ENCODE measurements at places on chromosomes 5 and 9.

DNA sequence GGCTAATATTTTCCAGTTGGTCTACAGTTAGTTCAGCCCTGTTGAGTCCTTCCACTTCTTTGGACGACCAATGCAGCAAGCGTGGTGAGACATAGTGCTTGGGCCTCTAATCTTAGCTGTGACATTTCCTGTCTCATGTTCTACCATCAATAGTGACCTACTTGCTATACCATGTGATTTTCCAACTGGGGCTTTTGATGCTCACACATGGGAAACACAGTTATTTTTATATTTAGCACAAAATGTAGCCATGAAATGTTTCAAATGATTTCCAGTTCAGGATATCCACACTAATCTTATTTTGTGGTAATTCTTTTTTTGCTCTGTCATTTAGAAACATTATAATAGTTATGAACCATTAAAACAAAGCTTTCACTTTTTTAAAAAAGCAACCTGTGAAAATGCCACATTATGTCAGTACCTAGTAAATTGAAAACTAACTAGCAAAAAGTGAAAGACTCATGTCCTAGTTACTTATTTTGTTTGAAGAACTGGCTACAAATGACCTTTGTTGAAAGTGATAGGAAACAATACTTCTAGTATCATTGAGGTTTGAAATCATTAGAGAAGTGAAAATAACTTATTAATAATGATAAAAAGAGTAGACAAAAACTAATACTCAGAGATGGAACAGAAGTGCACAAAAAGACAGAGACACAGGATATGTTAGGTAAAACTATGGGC is 18.3 kb downstream of the MARCHF3 start:
- no peak for DNase-seq

DNA sequence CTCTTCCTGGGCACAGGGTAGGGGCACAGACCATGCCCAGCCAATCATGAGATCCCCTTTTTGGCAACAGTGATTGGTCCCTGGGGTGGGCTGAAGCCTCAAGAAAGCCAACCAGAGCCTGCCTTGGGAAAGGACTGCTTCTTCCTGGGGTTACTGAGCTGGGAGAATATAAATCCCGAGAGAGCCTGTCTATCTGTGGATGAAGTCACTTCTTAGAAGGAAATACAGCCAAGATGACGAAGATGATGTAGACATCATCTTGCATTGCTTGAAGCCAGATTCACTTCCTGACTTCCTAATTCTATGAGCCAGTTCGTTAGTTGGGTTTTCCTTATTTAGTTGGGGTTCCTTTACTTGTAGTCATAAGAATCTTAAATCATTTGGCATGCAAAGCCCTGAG is 50.1 kb upstream of the PWWP2A start:
- DNase-seq = no peak

GRCh38 chr5:66987949-66988838 is 208.4 kb downstream of the CD180 start:
- DNase-seq = no peak

DNA sequence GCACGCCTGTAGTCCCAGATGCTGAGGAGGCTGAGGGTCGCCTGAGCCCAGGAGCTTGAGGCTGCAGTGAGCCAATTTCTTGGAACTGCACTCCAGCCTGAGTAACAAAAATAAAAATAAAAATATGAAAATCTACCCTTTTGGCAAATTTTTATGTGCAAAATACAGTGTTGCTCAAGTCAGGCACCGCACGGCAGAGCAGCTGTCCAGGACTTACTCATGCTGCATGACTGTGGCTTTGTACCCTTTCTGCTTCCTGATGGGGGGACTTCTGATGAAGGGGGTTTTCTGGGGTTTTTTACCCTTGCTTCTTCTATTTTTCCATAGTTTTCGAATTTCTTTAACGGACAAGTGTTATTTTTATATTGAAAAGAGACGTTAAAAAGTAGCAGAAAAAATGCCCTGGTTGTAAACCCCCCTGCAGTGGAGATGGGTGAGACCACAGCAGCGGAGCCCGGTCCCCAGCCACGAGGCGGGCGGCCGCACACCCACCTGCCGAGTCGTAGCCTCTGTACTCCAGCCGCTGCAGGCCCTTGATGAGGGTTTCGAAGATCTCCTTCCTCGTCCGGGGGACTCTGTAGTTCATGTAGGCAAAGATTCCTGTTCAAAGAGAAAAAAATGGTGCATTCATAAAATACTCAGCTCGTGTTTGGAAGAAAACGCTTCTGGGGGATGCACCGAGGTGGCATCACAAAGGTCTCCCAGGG is 15.0 kb downstream of the GFPT2 start:
- no peak for DNase-seq

GRCh38 chr9:35432076-35432475 is 57.8 kb upstream of the RUSC2 start:
- no peak for DNase-seq

- DNase-seq = no peak
Observed at GRCh38 chr9:89864257-89864656, 259.4 kb downstream of the GADD45G start.

GRCh38 chr5:135913713-135914626 is 18.3 kb upstream of the IL9 start:
- DNase-seq = no peak

DNA sequence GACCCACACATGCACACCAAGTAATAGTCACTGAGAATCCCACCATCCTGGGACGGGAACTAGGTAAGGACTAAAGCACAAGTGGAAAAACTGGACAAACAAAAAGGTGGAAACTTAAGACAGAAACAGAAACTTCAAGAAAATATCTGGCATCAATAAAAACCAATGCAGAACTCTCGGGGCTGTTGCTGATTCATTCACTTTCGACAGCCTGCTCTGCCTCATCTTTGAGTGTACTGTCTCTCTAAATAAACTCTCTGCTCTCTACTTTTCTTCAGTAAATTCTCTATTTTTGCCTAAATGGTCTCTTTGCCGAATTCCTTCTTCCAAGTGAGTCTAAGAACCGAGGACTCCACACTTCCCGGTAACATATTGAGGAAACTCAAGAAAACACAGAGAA is 116.9 kb downstream of the CDH9 start:
- no peak for DNase-seq

- no peak for DNase-seq
Observed at GRCh38 chr5:673831-674629, 19.1 kb downstream of the TPPP start.

- DNase-seq = no peak
Observed at GRCh38 chr5:107917983-107918382, 247.2 kb upstream of the EFNA5 start.

GRCh38 chr5:90861843-90862586 is 303.4 kb downstream of the ADGRV1 start:
- no peak for DNase-seq

DNA sequence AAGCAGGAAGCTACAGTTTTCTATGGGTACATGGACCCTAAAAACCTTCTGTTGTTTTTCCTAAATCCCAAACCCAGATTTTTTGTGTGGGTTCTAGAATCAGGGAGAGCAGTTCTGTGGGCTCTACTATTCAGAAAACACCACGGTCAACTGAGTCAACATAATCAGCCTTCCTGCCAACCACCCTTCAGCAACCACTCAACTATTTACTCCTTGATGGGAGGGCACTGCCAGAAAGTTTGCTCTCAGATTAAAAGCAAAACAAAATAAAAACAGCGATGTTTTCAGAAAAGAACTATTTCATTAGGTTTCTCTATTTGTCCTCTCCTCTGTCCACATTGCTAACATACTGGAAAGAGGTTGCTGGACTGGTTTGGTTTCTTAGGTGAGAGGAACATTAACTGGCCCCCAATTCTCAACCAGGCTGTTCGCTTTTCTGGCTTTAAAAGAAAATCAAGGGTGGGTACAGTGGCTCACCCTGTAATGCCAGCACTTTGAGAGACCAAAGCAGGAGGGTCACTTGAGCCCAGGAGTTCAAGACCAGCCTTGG is 72.3 kb downstream of the GCNT1 start:
- DNase-seq = no peak

DNA sequence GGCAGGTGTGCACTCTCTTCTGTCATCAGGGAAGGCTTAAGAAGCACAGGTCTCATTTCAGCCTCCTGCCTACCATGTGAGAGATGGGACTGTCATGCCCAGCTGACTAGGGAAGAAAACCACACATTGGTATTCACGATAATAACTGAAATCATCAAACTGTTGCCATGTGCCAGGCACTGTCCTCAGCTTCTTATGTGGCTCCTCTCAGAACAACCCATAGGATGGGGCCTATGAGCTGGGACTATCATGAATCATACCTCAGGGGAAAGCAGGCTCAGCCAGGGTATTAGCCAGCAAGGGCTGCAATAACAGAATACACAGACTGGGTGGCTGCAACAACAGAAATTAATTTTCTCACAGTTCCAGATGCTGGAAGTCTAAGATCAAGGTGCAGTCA is 3.3 kb downstream of the AFAP1L1 start:
- DNase-seq = no peak

DNA sequence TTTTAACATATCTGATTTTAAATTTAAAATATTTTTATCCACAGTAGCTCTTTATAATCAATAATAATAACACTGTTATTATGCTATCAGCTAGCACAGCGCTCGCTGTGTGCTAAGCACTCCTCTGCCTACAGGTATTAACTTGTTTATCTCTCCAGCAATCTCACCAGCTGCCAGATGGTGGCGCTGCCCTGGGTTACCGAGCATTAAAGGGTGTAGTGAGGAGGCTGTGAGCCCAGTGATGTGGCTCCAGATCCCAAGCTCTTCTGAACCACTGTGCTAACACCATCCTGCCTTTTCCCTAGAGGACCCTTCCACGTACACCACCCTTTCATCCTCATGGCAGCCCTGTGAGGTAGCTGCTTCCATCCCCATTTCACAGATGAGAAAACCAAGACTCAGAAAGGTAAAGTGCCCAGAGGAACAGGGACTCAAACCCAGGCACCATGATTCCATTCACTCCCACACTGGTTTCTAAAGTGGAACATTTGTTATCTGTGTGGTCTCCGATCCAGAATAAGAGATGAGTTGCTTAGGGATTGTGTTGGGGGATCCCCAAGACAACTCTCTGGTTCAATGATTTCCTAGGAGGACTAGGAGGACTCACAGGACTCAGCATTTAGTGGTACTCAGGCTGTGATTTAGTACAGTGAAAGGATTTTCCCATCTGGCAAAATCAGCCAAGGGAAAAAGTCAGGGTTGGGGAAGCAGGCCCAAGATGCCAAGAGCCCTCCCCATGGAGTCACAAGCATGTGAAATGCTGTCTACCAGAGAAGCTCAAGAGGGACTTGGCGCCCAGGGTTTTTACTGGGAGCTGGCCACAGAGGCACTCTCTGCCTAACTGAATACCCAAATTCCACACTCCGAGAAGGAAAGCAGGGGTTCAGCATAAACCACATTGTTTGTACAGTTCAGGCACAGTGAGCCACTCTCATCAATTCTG is 7.0 kb downstream of the IGFBPL1 start:
- DNase-seq = peak; percentile 89

DNA sequence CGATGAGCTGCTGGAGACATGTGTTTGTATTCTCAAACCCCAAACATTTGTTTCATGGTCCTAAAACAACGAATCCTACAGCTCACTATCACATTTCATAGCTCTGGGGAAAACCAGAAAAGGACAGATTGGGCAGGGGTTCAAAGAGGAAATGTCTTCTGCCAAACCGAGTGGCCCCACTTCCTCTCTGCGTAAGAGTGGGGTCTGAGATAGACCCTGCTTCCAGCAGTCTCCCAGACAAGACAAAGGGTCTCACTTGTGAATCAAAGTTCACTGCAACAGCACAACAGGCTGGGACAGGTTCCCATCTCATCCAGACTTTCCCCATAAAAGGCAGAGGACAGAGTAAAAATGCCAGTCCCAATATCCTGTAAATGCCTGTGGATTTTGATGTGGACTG is 276.2 kb upstream of the SLC24A2 start:
- DNase-seq = no peak

- no peak for DNase-seq
Observed at GRCh38 chr9:128986671-128987070, 39.2 kb downstream of the NUP188 start.

- DNase-seq = no peak
Observed at GRCh38 chr5:126449751-126450271, 26.6 kb downstream of the GRAMD2B start.

DNA sequence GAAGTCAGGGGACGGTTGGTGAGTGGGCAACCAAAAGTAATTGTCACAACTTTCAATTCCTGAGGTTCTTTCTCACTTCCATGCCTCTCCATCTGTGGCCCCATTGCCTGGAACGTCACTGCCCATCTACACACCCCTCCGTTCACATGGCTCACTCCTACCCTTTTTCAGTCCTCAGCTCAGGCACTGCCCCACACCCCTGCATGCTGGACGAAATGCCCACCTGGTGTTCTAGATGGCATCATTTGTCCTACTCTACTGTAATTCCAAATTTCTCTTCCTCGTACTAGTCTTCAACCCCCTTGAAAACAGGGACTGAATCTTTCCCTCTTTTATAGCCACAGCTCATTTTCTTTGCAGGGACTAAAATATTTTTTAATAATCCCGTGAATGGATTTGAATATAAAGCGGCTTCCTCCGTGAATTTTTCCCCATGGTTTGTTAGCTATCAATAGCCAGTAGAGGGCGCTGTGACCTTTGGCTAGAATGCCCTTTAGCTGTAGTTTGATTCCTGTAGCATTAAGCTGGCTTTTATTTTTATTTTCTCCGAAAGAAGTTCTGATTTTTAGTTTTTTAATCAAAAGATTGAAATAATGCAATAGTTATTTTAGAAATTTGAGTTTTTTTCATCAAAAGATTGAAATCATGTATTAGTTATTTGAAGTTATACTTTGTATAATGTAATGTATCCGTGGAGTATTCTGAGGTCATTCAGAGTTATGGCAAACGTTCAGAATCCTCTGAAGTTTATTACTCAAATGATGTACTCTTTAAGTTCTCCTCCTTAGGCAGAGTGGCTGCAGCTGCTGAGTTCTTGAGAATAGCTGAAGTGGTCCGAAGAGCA is 232.1 kb downstream of the SH3GL2 start:
- peak; percentile 47 for DNase-seq

GRCh38 chr9:98811051-98811650 is 3.7 kb downstream of the GALNT12 start:
- DNase-seq = no peak

GRCh38 chr5:132433141-132433540 is 57.4 kb downstream of the IRF1 start:
- no peak for DNase-seq

- DNase-seq = no peak
Observed at GRCh38 chr5:96584712-96585111, 77.5 kb upstream of the CAST start.

DNA sequence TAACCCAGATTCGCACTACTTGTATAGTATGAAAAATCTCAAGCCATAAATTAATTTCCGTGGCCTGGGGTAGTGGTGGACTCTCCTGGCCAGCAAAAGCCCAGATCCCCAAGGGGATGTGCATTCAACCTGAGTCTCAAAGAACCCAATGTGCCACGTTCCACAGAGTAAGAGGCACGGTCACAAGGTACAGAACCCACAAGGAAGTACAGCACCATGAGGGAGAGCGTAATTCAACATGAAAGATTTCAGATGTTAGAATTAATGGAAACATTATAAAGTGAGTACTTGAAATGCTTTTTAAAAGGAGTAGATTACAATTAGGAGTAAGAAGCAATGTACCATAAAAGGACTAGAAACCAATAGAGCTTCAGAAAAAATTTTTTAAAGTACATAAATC is 23.4 kb downstream of the SRD5A1 start:
- no peak for DNase-seq

- DNase-seq = no peak
Observed at GRCh38 chr5:72394688-72395087, 74.5 kb downstream of the PTCD2 start.

- DNase-seq = no peak
Observed at GRCh38 chr5:143002459-143003327, 232.5 kb downstream of the ARHGAP26 start.

Measured in WTC11 (cell line).